NCI-H1105 treated with DMSO at 0.1 percent for 48 hours (cell line): ENCODE measurements at places on chromosomes 16 and 17.

GRCh38 chr17:76506408-76507345 is 5.5 kb upstream of the RHBDF2 start:
- DNase-seq, result peak; percentile 56

GRCh38 chr17:50187394-50187725 is 14.1 kb downstream of the COL1A1 start:
- DNase-seq, result no peak

- no peak for DNase-seq
These were observed 81.6 kb downstream of the CACNG1 start for GRCh38 chr17:67125924-67126323.

DNA sequence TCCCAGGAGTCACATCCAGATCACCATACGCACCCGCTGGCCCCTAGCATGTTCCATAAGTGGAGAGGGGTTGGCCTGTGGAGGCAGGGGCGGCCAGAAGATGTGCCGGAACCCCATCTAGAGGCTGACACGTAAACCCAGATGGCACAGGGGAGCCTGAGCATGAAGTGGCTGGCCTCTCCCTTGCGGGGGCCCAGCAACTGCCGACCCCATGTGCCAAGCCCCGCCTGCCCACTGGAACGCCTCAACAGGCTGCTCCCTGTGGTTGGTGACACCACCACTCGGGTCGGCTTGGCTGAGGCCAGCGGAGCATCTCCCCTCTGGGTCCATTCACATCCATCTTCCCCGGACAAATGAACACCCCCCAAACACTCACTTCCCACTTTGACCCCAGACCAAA is 9.5 kb downstream of the BCAR1 start:
- no peak for DNase-seq

GRCh38 chr17:72984926-72985325 is 107.6 kb downstream of the SLC39A11 start:
- no peak for DNase-seq

DNA sequence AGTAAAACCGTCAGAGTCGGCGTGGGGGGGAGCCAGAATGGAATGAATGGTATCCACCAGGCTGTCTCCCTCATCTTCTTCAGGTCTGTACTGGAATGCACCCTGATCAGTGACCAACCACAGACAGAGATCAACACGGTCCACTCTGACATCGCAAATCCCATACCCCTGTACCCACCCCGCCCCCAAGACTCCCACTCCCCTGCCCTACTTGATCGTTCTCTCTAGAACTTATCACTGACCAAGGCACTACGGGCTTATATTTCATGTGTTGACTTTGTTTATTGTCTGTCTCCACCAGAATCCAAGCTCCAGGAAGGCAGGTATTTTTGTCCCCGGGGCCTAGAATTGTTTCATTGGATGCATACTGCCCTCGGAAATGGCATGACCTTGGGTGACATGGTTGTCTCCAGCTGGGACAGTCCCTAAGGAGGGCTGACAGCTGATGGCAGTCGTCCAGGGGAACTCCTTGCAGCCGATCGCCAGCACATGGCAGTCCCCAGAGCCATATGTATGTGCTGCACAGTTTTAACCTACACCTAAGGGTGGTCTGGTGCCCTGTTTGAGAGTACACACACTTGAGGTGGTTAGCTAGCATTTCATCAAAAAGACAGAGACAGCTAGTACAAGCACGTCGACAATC is 526 bp upstream of the MFSD6L start:
- no peak for DNase-seq

- no peak for DNase-seq
These were observed 50.0 kb upstream of the TOB1 start for GRCh38 chr17:50916026-50916707.

GRCh38 chr16:81694494-81695280 is 84.4 kb upstream of the PLCG2 start:
- DNase-seq, result no peak

DNA sequence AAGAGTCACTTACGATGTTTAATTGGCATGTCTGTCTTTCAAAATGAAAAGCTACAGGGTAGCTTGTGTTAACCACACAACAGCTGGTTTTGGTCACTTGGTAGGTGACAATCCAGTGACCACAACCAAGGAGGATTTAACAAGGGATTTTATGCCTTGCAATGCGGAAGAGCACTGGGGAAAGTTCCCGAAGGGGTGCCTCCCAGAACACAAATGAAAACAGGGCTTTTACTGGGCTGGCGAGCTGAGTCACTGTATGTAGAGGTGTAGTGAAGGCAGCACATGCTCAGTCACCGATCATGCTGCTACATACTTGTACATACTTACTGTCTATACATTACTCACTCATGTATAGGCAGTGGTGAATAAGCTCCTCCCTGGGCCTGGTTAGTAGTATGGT is 483.5 kb downstream of the CDH13 start:
- no peak for DNase-seq

GRCh38 chr16:3071655-3072054 is 6.2 kb downstream of the IL32 start:
- no peak for DNase-seq

DNA sequence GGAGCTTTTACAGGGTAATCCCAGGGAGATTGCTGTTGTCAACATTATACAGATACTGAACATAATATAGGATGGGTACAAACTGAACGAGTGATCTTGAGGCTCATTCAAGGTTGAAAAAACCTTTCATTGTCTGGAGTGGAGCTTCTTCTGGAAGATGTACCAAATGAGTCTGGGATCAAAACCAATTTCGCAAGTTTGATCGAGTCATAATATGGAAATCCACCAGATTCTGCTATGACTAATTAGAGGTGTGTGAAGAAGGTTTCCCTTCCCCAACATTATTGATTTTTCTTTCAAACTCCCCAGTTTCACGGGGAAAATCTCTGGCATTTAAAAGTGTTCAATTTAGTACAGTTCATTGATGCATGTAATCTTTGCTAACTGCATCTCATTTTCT is 324.1 kb downstream of the ZFHX3 start:
- DNase-seq, result no peak

- DNase-seq, result no peak
These were observed 980 bp downstream of the LLGL1 start for GRCh38 chr17:18226284-18226945.

DNA sequence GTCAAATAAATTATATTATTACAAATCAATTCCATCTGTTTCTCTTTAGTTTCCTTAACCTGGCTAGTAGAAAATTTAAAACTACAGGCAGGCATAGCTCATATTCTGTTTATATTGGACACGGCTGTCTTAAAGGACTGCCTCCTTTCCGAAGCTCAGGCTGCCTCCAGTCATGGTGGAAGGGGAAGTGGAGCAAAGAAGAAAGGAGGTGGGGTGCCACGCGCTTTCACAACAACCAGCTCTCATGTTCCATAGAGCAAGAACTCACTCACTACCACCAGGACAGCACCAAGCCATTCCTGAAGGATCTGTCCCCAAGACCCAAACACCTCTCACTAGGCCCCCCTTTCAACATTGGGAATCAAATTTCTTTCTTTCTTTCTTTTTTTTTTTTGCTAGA is 149.3 kb upstream of the KCNJ18 start:
- no peak for DNase-seq

DNA sequence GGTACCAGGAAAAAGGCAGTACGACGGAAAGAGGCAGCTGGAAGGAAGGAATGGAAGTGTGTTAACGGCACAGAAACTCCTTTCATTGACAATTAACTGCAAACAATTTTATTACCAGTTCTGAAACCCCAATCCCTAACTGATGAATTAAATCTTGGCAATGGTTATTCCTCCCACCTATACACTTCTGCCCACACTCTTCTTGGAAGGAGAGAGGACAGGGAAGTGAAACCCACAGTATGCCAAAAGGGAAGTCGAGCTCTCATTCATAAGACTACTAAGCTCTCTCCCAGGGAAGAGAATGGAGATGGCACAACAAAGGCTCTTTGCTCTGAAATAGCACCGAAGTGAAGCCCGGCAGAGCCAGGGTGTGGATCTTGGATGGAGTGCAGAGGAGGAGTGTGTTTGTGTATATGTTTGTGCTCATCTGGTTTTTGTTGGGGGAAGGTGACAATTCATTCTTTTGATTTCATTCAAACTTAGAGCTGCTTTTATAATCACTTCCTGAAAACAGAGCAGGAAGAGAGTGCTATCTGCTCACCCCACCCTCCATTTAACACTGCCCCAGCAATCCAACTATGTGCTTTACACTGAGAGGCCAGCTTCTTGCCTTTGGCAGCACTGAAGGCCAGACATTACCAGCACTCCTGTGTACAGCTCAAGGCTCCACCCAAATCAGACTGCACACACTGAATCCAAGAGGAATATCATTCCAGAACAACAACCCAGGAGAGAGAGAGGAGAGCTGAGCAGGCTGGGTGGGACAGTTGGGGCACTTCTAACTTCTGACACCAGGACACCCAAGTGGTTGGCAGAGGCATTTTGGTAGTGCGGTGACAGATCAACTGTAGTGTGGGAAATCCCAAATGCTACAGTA is 68.7 kb downstream of the HIC1 start:
- DNase-seq, result no peak

- DNase-seq, result no peak
These were observed 1.1 kb downstream of the CD300H start for GRCh38 chr17:74566132-74566753.

GRCh38 chr16:49580751-49581303 is 207.2 kb downstream of the C16orf78 start:
- no peak for DNase-seq

DNA sequence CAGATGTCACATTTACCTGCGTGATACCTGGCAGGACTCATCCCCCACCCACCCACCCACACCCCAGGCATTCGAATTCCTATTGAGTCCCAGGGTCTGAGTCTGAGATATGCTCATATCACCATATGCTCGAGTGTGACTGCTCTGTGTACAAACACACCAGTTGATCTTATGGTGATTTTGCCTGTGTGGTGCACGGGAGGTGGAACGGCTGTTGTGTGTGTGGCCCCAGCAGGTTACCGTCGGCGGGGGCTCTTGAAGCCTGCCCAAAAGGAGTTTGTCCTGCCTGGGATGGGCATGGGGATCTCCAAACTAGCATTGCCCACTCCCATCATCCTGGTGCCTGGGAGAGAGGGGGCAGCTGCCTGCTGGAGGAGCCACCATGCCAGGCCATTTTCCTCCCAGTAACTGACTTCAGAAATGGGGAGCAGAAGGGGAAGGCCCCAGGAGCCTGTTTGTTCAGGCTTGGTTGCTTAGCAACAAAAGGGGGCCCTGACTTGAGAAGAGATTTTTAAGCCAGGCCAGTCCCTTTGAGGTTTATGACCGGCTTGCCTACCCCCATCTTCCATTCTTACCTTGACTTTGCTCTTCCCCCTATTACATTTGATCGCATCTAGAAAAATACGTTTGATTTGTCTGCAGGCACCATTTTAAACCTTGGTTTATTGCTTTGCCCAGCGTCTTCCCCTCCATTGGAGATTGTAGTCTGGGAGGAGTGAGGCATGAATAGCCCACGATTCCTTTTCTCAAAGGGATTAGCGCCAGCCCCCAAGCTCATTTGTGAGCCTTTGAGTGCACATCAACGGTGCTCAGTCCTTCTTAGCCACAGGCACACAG is 217.7 kb downstream of the CCDC182 start:
- no peak for DNase-seq

DNA sequence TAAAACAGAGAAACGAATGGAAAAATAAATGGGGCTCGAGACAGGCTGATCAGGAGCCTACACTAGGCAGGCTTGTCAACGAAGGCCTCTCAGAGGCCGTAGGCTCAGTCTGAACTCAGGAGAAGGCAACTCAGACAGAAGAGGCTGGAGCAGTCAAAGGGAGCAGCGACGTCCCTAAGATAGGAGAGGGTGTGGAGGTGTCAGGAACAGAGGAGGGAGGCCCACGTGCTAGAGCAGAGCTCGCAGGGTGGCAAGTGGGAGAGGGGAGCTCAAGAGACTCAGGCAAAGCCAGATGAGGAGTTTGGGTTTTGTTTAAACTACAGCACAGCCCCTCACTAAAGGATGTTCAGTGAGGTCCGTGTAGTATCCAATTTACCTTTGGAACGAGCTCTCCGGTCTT is 32.7 kb downstream of the LRRC75A start:
- no peak for DNase-seq

DNA sequence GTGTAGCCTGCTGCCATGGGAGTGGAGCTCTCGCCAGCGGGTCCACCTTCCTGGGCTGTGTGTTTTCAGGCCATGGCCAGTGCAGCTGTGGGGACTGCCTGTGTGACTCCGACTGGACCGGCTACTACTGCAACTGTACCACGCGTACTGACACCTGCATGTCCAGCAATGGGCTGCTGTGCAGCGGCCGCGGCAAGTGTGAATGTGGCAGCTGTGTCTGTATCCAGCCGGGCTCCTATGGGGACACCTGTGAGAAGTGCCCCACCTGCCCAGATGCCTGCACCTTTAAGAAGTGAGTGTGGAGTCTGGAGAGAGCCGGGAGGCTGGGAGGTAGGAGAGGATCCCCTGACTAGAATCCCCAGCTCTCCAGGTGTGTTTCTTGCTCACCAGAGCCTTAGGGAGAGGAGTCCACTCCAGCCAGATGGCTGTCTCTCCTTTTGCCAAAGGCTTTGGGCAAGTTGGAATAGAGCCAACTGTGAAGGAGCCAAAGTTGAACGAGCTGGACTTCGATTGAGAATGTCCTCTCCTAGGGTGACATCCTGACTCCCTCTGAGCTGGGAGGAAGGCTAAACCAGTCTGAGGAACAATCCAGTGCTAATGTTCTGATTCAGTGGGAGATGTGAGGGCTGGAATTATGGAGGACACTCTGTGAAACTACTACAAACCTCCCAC is 24.4 kb upstream of the EFCAB13 start:
- DNase-seq, result no peak

GRCh38 chr16:71250461-71251235 is 20.1 kb upstream of the HYDIN start:
- no peak for DNase-seq

- no peak for DNase-seq
These were observed 471.8 kb downstream of the CDH13 start for GRCh38 chr16:83098536-83098935.

DNA sequence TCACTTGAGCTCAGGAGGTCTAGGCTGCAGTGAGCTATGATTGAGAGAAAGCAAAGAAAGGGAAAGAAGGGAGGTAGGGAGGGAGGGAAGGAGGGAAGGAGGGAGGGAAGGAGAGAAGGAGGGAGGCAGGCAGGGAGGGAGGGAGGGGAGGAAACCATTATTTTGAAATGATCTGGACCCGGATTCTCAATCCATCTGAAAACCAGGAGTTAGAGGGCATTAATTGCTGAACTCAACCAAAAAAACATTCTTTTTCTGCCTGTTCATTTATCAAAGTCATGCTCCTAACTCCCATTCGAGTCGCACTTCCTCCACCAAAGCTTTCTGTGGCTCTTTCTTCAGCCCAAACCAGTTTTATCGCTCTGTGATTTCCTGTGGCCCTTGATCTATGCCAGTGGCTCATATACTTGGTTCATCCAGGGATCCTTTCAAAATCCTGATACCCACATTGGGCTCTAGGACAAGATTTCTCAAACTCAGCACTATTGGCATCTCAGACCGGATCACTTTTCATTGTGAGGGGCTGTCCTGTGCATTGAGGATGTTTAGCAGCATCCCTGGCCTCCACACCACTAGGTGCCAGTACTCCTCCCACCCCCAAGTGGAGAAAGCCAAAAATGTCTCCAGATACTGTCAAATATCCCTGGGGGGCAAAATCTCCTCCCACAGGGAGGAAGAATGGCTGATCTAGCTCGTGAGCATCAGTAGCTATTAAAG is 38.2 kb downstream of the CMTM4 start:
- no peak for DNase-seq

DNA sequence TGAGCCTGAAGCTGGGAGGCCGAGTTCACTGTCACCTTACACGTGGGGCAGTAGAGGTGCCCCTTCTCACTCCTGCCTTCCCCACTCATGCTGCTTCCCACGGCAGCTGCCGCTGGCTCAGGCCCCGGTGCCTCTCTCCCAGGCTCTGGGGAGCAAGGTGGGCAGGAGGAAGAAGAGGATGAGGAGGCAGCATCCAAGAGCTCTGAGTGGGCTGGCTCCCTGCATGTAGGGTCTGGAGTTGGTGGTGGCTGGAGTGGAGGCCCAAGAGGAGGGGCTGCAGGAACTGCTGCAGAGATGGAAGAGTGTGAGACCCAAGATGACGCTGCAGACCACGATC is 8.9 kb downstream of the NKIRAS2 start:
- DNase-seq, result no peak
